ENCODE measurements at places on chromosomes 5 and 9. TPM values are rescaled to one million over a fixed set of nuclear protein-coding genes. Genes with fewer than 3 reads are reported as not detected.

- no peaks in the 10 kb centered on the region for H3K36me3 ChIP-seq
- no peaks in the 10 kb centered on the region for H3K27me3 ChIP-seq
- H3K4me3 ChIP-seq, result no peak overlapping the region
- peaks cover 26% of the 10 kb centered on the region for H3K4me1 ChIP-seq
- no peak for DNase-seq
- H3K27ac ChIP-seq, result no peak overlapping the region
These were observed 4.0 kb downstream of the TRAF1 start for GRCh38 chr9:120922404-120923195.

DNA sequence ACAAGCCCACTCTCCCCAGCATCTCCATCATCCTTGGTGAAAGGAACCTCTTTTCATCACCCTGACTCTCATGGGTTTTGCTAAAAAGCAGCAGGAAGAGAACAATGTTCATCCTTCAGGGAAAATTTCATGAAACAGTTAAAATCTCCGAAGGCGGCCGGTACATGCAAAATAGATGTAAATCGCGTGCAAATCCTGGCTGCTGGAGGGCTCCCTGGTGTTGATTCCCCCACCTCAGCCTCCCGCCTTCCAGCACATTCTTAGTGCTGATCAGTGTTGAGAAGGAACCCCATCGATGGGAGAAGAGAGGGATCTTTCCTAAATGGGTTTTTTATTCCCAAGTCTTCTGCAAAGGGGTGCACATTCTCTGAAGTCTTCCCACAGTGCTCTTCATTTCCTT lies 8.7 kb upstream of the GFI1B start:
- no peaks in the 10 kb centered on the region for H3K36me3 ChIP-seq
- no peak overlapping the region for H3K27ac ChIP-seq

DNA sequence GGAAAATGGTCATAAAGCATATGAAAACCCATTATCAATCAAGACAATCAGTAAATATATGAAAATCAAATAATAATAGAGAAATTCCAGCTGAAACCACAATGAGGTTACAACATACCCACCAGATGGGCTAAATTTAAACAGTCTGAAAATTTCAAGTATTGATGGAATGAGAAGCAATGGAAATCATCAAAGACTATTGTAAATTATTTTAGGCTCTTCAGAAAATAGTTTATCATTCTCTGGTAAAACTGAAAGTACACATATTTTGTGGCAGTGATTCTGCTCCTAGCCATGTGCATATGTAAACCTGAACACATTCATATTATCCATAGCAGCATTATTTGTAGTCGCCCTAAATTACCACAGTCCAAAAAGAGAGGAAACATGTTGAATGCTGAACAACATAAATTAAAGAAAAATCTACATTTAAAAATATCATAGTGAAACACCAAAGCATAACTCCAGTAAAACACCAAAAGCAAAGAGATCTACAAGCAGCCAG lies 215.3 kb downstream of the PRELID2 start:
- peaks cover 8% of the 10 kb centered on the region for H3K4me1 ChIP-seq
- no peaks in the 10 kb centered on the region for H3K36me3 ChIP-seq
- no peak overlapping the region for H3K4me3 ChIP-seq
- no peaks in the 10 kb centered on the region for H3K27me3 ChIP-seq
- DNase-seq, result peak; percentile 49
- H3K27ac ChIP-seq, result peak overlapping the region; percentile 37

DNA sequence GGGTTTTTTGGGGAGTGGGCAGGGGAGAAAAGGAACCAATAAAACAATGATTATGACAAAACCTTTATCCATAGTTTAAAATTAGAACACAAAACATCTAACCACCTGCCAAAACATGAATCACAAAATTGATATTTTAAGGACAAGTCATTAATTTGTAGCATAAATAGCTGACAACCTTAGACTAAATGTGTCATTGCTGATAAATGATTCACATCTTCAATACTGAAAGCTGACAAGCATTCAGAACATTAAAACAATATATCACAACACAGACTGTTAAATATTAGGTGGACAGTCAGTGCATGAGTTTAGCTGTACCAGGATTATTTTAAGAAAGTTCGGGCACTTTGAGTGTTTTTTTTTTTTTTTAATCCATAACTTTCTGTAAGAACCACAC lies 71.5 kb downstream of the NR3C1 start:
- H3K36me3 ChIP-seq, result no peaks in the 10 kb centered on the region
- no peak overlapping the region for H3K4me3 ChIP-seq
- H3K27me3 ChIP-seq, result no peaks in the 10 kb centered on the region
- no peak for DNase-seq
- no peaks in the 10 kb centered on the region for H3K4me1 ChIP-seq
- no peak overlapping the region for H3K27ac ChIP-seq

GRCh38 chr9:136609838-136610311 lies 52.8 kb upstream of the EGFL7 start:
- H3K4me1 ChIP-seq, result peaks cover 11% of the 10 kb centered on the region
- H3K36me3 ChIP-seq, result no peaks in the 10 kb centered on the region
- H3K27me3 ChIP-seq, result peaks cover 6% of the 10 kb centered on the region
- no peak overlapping the region for H3K4me3 ChIP-seq
- H3K27ac ChIP-seq, result no peak overlapping the region

- no peak for DNase-seq
- H3K36me3 ChIP-seq, result no peaks in the 10 kb centered on the region
- H3K4me3 ChIP-seq, result no peak overlapping the region
- peaks cover 3% of the 10 kb centered on the region for H3K4me1 ChIP-seq
- H3K27me3 ChIP-seq, result no peaks in the 10 kb centered on the region
These were observed 63.2 kb upstream of the RPS23 start for GRCh38 chr5:82341325-82341724.

DNA sequence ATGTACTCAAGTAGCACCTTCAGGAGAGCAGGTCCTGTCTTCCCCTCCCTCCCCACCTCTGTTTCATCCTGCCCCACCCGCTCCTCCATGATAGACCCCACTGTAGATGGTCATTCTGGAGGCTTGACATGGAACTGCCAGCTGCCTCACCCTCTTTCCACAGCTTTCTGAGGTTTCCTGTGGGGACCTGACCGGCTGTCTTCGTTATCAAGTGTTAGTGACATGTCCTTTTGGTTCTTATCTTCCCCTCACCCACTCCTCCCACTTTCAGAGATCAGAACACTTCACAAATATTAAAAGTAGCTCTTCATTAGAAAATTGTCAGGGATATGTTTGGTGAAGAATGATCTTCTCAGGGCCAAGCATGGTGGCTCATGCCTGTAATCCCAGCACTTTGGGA lies 52.7 kb downstream of the MEGF10 start:
- H3K4me1 ChIP-seq, result no peaks in the 10 kb centered on the region
- H3K4me3 ChIP-seq, result no peak overlapping the region
- no peak for DNase-seq
- H3K27ac ChIP-seq, result no peak overlapping the region

LCN9 gene
- not detected for total RNA-seq

FAM153A gene
- not detected for total RNA-seq

ZNF782 gene
- total RNA-seq, result 3.1 TPM
